Foreskin fibroblast (primary cell): ENCODE measurements at places on chromosomes 1 and 21.
A peak's percentile ranks its signal among the peaks of the same experiment; 100 is the strongest.

- DNase-seq = peak; percentile 41
These were observed 25.9 kb upstream of the DNAJC11 start for GRCh38 chr1:6727535-6727934.

GRCh38 chr1:63836830-63837229 is 63.0 kb downstream of the ROR1 start:
- no peak for DNase-seq

DNA sequence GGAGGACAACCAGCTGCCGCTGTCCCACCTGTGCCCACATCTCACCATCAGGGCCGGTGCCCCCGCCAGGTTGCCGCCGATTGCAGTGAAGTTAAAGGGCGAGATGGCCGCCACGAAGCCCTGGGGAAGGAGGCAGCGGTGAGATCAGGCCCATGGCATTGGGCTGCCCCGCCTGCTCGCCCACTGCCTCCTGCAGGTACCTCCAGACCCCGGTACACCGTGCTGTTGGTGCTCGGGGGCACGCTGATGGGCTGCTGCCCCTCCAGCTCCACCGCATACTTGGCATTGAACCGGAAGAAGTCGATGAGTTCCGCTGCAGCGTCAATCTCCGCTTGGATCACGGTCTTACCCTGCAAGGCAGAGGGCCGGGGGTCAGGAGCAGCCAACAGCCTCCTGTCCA is 19.3 kb downstream of the ALDH4A1 start:
- DNase-seq = no peak

GRCh38 chr1:33368431-33368830 is 47.5 kb upstream of the A3GALT2 start:
- no peak for DNase-seq

GRCh38 chr1:245261786-245262185 is 107.0 kb downstream of the KIF26B start:
- no peak for DNase-seq

DNA sequence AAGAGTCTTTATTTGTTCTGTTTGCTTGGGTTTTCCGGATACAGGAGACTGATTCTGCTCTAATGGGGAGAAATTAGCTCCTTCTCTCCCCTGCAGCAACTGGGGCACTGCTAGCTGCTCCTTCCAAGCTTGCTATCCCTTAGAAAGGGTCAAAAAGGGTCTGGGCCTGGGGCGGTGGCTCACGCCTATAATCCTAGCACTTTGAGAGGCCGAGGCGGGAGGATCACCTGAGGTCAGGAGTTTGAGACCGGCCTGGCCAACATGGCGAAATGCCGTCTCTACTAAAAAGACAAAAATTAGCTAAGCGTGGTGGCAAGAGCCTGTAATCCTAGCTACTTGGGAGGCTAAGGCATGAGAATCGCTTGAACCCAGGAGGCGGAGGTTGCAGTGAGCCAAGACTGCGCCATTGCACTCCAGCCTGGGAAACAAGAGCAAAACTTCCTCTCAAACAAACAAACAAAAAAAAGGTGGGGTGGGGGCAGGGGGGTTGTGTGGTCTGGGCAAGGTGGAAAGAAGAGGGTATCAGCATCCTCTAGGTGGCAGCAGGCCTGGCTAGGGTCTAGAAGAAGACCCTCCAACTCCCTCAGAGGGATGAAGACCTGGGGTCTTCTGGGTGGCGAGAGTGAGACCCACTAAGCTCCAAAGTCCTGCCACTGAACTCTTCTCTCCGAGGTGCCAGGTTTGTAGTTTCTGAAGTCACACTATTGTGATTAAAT is 15.4 kb upstream of the TBX15 start:
- no peak for DNase-seq

DNA sequence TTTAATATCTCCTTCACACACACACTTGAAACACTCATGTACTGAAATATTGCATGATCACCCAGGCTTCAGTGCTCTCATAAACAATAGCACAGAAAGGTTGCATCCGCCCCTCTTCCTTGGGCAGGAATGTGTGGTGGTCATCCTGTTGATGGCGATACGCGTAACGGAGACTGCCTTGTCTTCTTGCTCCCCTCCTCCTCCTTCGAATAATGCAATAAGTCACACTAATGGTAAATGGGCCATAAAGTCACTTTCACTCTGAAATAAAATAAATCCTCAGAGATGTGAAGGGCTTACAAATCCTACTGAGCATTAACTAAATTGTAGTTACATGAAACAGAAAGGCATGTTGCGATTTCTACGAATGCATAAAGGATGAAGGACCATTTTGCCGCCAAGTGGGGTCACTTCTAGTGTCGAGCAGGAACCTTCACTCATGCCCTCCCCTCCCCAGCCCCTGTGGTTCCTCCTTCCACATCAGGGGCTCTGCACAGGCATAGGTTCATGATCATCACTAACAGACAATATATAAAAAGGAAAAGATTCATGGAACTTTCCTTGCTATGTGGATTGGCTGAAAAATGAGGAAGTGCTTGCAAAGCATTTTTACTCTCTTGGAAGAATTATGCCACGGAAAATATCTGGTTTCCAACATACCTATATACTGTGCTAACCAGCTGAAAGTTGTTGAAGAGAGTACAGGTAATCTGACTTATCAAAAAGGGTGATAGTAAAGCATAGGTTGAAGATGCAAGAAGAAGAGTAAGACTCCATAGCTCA is 1.2 kb upstream of the PGBD5 start:
- DNase-seq = no peak

DNA sequence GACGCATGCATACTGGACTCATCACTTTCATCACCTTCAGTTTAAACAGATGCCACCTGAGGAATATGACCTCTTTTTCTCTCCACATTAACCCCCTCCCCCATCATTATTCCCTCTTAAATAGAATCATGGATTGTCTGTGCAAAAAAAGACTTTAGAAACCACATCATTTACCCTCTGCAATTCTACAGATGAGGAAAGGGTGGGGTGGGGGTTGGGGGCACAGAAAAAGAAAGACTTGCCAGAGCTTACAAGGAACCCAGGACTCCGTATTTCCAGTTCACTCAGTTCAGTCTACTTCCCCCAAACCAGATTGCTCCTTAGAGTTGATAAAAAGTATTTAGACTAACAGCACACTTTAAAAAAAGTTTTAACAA is 26.2 kb upstream of the NFIA start:
- no peak for DNase-seq

DNA sequence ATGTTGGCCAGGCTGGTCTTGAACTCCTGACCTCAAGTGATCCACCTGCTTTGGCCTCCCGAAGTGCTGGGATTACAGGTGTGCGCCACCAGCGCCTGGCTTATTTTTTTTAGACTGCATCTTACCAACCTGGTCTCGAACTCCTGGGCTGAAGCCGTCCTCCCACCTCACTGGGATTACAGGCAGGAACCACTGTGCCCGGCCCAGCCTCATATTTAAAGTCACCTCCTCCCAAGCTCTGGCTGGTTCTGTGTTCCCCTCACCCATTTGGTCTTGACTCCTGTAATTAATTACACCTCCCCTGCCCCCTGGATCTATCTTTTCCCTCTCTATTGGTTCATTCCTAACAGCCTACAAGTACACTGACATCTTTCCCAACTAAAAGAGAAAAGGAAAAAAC is 1.7 kb upstream of the EXOSC10 start:
- no peak for DNase-seq

DNA sequence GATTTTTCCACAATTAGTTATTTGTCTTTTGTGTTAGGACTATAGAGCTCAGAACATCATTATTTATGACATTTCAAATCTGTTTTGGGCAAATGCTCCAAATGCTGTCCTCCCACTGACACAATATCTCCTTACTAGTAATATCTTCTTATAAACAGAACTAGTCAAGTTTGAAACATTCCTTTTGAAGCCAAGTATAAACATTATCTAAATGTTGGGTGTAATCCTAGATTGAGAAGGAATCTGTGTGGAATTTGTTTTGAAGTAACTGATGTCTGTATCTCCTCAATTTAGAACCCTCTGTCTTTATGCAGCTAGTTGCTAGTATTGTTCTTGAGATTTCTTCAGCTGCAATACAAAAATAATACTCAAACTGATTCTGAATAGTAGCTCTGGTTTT is 28.5 kb upstream of the PAXBP1 start:
- DNase-seq = no peak

- no peak for DNase-seq
These were observed 182.6 kb upstream of the EDN2 start for GRCh38 chr1:41666981-41667631.

DNA sequence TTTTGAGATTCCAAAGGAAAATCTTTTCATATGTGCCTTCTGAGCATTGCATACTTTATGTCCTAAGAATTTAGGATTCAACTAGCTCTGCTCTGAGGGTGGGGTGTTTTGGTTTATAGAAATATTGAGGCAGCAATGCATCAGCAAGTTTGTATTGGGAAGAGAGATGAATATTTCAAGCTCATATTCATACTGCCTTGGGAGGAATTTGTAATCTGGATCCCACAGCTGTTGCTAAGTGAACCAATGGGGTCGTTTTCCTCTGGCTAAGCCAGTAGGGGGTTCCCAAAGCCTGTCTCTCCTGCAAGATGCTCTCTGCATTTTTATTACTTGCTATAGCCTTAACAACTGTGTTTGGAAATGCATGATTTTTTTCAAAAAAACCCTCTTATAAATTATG is 130.6 kb downstream of the SNX7 start:
- no peak for DNase-seq

GRCh38 chr1:232593717-232594502 is 36.0 kb downstream of the SIPA1L2 start:
- DNase-seq = no peak

DNA sequence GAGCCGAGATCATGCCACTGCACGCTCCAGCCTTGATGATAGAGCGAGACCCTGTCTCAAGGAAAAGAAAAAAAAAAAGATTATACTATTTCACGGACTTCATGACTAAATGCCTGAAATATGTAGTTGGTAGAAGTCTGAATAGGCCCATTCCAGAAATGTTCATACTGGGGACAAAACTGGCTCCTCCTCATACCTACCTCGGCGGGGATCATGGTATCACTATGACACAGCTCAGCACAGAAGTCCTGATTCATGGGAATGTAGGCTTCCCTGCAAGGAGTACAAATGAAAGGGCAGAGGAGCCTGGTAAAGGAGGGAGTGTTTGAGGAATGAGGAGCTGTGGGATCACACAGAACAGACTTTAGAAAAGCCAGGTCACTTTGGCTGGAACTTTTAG is 5.0 kb downstream of the SPATA46 start:
- no peak for DNase-seq

- DNase-seq = no peak
These were observed 199.8 kb downstream of the ASTN1 start for GRCh38 chr1:176964687-176965086.

DNA sequence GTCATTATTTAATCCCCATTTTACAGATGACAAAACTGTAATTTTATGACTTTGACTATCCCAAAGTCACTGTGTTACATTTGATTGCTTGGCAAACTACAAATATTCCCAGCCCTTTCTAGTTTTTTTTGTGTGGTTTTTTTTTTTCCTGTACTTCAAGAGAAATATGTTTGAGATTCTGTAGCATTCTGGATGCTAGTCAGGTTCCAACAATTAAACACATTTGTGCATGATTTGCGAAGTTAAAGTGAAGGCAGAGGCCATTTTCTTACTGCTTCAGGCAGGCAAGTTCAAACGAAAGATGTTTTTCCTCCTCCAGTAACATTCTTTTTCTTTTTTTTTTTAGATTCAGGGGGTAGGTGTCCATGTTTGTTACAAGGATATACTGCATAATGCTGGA is 107.9 kb upstream of the SERTAD4 start:
- no peak for DNase-seq

DNA sequence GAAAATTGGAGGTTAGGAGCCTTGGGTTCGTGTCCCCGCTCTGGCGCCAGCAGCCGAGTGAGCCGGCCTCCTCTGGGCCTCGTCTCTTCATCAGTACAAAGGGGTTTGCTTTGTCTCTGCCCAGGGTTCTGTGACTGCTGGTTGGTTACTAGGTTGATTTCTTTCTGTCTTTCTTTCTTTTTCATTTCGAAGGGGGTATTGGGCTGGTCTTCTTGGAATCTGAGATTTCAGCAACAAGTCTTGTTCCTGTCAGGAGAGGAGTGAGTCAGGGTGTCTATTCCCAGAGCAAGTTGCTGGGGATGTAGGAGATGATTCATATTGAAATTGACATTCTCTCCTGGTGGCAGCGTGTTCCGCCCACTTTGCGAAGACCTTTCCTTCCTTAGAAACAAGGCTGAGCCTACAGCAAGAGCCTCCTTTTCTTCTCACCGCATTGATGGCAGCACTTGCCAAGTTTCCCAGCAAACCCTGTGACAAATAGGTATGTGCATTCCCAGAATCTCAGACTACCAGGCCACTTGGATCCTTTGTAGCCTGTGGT is 79.2 kb downstream of the MAN1C1 start:
- DNase-seq = peak; percentile 88

DNA sequence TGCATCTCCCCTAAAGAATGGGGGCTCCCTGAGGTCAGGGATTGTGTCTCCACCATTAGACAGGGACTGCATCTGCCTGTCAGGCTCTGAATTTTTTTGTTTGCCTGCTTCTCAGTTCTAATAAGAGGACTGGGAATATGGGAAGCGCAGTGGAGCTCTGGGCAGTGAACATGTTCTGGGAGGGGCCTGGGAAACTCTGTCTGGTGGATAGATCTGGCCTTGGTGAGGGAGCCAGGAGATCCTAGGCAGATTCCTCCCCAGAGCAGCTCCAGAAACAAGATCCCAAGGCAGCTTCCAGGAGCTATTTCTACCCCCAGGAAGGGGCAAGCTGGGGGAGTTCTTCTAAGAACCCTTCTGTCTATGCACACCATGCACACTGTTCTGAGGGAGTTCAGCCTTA is 12.6 kb upstream of the MYOG start:
- no peak for DNase-seq

DNA sequence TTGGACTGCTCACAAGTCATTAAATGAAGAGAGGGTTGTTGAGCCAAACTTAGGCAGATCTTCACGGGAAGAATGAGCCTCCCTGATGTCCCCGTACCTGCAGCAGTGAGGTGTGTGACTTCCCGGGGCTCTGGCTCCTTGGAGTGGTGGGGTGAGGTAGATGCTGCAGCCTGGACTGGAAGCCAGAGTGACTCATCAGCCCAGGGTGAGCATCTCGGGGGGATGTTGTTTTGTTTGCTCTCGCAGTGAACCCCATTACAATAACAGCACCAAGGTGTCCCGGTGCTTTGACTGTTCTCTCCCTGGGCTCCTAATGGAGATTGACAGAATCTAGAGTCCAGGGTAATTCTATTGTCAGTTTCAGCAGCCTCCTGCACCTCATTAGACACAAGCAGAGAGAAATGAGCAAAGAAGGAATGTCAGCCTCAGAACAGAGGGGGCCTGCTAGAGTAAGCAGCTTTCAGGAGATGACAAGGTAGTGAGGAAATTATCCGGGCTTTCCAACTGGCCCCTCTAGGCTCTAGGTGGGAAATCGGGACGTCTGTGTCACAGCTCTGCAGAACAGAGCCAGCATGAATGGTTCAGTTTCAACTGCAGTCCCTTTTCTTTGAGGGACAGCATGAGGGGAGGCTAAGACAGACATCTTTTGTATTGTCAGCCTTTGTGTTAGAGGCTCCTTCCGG is 36.0 kb upstream of the LRRN2 start:
- no peak for DNase-seq

- DNase-seq = peak; percentile 78
These were observed 149.8 kb downstream of the ETS2 start for GRCh38 chr21:38955495-38955894.

DNA sequence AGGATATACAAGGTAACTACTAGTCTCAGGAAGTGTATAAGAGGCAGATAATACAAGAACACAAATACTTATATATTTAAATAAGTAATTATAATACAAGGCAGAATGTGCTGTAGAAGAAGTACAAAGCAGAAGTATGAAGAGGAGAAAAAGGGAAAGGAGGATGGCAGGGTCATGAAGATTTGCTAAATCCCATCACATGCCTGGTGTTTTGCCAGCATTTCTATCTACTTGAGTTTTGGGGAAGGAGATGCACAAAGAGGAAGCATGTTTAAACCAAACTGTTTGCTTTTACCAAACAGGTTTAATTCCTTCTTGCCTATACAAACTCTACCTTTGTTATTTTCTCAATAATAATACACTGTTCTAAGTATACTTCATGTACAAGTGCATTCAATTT is 60.9 kb upstream of the PODN start:
- DNase-seq = no peak
